Fibroblast of skin of back (primary cell): ENCODE measurements at places on chromosomes 2 and 18.

GRCh38 chr18:22822024-22822423 lies 111.1 kb upstream of the RBBP8 start:
- peak; percentile 50 for DNase-seq

DNA sequence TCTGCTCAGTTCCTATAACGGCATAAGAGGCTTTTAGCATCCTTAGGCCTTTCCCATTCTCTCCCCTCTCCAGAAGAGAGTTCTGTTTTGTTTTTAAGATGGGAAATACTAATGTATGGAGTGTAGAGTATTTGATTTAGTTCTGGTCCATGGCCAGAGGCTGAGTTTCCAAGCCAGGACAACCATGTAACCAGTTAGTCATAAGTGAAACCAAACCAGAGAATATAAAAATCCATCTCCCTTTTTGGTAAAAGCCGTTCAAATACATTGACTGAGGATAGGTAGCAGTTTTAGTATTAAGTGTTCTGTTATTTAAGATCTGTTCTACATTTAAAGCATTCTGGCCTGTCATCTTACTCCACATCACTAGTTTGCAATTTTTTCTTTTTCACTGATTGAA lies 3.1 kb downstream of the PSMD1 start:
- no peak for DNase-seq

GRCh38 chr2:32901313-32901712 lies 45.4 kb upstream of the LTBP1 start:
- DNase-seq = no peak

DNA sequence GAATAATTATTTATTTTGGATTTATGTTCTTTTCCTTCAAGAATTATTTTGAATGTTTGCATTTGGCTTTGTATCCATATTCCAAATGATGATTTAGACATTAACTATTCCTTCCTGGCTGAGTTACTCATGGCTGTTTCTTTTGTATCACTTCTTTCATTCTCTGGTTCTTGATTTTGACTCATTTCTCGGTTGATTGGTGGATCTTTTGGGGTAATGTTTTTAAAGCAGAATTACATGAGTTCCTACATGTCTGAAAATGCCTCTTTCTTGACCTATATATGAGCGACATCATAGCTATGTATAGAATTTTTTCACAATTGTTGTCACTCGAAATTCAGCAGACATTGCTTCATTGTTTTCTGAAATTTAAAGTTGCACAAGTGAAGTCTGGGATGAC lies 39.5 kb downstream of the CYP26B1 start:
- DNase-seq = peak; percentile 91

GRCh38 chr2:42227491-42227890 lies 58.3 kb downstream of the EML4 start:
- DNase-seq = no peak

- DNase-seq = peak; percentile 73
Observed at GRCh38 chr18:42048158-42048557, 93.1 kb downstream of the PIK3C3 start.

- no peak for DNase-seq
Observed at GRCh38 chr2:128803222-128803621, 484.6 kb upstream of the HS6ST1 start.

DNA sequence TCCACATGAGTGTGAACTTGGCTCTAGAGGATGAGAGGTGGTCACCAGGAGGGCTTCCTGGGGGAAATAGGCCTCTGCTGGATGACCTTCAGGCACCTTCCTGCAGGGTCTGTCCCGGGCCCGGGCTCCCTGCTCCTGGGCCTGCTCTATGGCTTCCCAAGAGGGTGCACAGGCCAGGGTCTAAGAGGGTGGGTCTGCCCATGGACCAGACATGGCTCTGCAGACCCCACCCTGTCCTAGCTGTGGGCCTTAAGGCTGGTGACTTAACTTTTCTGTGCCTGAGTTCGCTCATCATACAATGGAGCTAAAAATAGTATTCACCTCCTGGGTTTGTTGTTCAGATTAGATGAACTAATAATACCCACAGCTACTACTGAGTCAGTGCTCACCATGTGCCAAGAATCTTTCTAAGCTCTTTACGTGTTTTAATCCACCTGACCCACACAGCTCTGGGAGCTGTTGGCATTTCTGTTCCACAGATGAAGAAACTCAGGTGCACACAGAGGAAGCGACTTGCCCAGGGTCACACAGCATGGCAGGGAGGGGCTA lies 14.4 kb downstream of the INHBB start:
- peak; percentile 32 for DNase-seq

- DNase-seq = peak; percentile 50
Observed at GRCh38 chr18:34710934-34711333, 836 bp downstream of the DTNA start.

- DNase-seq = no peak
Observed at GRCh38 chr2:113799375-113799774, 42.9 kb upstream of the SLC35F5 start.

- no peak for DNase-seq
Observed at GRCh38 chr2:101794141-101794540, 96.6 kb downstream of the MAP4K4 start.

- DNase-seq = peak; percentile 64
Observed at GRCh38 chr2:41990688-41991087, 57.1 kb upstream of the PKDCC start.

- no peak for DNase-seq
Observed at GRCh38 chr2:141316606-141317005, 814.2 kb downstream of the LRP1B start.

DNA sequence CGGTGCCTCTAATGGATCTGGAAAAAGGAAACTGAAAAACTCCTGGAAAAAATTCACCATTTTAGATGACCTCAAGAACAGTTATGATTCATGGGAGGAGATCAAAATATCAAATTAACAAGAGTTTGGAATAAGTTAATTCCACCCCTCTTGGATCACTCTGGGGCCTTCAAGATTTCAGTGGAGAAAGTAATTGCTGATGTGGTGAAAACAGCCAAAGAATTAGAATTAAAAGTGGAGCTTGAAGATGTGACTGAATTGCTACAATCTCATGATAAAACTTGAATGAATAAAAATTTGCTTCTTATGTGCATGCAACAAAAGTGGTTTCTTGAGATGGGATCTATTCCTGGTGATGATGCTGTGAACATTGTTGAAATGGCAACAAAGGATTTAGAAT lies 974.4 kb upstream of the GYPC start:
- no peak for DNase-seq

GRCh38 chr2:64284751-64285150 lies 140.5 kb upstream of the PELI1 start:
- no peak for DNase-seq

DNA sequence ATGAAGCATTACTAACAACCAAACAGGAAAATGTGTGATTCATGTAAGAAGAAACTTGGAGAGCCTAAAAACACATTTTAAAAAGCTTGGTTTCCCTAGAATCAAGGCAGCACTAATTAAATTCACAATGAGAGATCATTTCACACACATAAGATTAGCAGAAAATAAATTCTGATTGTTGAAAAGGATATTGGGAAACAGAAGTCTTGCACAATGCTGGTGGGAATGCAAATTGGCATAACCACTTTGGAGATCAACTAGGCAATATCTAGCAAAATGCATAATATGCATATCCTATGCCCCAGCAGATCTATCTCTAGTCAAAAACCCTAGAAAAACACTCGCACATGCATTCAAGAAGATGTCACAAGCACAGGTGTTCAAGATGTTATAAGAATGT lies 75.3 kb upstream of the SIX3 start:
- DNase-seq = no peak

DNA sequence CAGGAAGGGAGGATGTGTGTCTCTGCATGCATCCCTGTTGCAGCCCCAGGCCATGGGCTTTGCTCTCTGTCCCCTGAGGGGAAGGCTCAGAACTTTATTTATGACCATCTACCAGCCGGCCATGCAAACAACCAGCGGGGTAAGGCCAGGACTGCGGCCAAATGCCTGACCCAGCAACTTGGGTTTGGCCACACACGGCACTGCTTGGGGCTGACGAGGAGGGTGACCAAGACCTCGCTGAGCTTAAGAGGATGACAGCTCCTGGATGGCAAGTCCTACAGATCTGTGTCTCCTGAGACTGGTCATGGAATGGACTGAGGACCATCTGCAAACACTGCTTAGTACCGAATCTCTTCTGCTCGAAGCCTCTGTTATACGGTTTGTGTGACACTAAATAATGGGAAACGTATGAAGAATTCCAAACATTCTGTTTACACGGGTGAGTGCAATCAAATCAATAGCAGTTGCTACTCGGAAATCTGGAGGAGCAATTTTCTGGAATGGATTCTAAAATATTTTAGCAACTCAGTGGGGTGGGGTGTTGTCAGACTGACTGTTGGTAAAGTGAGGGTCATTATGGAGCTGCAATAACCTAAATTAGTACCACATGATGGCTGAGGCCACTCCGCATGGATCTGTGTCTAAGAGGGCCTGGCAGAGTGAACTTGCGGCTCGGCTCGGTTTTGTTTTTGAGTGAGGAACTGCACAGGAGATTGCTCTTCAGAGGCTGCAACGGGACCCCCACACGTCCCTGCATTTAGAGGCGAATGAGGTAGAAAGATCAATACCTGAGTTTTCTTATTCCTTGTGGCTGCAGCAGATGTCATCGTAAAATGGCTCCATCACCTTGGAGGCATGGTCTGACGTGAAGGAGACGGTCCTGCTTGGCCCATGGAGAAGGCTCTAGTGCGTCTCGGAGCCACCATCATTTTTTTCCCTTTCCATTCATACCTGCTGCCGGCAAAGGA lies 26.6 kb downstream of the TMEM18 start:
- no peak for DNase-seq

- no peak for DNase-seq
Observed at GRCh38 chr2:122001441-122001874, 246.0 kb downstream of the TSN start.

DNA sequence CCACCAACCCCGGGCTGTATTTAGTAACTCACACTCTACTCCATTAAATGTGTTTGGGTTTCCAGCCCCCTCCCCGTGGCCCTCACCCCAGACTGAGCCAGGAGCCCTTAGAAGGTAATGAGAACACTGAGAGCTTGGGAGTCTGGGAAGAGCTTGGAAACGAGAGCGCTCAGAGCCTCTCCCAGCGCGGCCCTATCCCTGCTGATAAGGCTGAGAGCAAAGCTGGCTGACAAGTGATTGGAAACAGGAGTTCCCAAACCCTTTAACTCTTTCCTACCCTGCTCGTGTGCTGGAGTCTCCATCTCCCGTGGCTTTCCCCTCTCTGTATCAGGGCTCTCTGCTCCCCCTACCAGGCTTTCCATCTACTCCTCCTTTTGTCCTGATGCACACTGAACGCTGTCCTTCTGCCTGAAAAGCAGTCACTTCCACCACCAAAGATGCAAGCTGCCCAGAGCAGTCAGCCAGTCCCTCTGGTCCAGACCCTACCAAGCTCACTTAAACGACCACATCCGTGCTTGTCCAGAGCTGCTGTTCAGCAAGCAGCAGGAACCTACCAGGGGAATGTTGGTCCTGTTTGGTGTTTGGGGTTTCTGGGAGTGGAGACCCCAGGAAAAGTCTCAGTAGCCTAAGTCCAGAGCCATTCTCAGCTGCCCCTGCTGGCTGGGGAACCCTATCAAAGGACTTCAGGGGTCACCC lies 100.0 kb upstream of the PKDCC start:
- DNase-seq = no peak

DNA sequence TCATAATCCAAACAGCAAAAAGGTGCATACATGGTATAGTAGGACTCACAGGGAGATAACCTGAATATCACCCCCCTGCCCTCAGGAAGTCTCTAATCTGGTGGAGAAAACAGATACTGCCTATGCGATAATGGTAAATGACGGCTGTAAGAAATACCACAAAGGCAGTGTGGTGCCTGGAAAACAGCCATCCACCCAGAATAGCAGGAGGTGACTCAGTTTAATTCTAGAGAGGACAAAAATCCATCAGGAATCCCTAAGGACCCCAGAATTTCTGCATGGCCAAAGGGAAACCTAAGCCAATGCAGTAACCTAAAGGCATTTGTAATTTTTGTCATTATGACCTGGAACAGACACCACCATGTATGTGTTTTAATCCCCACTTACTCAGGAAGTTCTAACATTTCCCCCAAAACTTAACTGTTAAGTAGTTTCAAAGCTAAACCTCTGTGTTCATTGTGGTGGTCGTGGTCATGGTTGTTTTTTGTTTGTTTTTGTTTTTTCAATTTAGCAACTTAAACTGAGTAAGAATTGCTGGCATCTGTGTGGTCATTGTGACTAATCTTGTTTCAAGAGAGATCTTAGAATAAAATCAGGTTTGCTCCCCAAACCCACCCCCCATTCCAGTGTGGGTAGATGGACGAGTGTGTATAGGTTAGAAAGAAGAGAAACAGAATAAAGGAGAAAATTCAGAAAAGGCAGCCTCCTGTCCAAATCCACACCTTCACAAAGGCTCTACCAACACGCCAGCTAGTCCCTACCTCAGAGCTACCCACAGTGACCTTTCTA lies 121.5 kb upstream of the CDCA7 start:
- DNase-seq = peak; percentile 66

DNA sequence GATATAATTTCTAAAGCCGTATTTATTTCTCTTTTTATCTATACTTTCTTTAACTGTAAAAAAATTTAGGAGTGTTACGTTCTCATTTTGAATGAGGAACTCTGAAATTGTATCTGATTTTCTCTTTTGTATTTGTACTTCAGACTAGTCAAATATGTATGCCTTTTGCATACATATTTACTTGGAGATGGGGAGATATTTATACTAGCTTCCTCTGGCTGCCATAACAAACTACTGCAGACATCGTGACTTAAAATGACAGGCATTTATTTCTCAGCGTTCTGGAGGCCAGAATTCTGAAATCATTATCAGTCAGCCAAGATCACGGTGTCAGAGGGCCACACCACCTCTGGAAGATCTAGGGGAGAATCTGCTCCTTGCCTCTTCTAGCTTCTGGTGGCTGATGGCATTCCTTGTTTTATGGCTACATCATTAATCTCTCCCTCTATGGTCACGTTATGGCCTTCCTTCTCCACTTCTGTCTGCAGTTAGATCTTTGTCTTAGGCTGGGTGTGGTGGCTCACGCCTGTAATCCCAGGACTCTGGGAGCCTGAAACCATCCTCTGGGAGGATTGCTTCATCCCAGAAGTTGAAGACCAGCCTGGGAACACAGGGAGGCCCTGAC lies 8.2 kb downstream of the LCLAT1 start:
- no peak for DNase-seq

GRCh38 chr2:160955578-160955977 lies 204.7 kb upstream of the TANK start:
- DNase-seq = no peak

GRCh38 chr2:208280234-208280633 lies 14.2 kb downstream of the PIKFYVE start:
- DNase-seq = no peak

DNA sequence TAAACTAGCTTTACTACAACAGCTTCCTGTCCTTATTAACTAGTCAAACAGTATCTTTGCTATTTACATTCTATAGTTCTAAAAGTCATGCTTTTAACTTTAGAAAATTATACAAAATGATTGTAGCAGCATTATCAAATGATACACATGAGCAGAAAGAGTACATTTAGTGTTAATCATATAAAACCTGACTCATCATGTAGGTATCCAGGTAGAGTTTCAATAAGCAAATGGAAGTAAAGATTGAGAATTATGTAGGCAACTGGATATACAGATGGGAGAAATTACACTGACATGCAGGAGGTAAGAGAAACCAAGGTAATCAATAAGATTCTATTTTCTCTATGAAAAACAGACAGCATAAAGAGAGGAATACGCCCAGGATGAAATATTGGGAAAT lies 33.8 kb downstream of the TRIP12 start:
- DNase-seq = no peak

GRCh38 chr2:178628605-178629004 lies 148.3 kb downstream of the PLEKHA3 start:
- no peak for DNase-seq

GRCh38 chr2:197498937-197499593 lies 575 bp downstream of the HSPD1 start:
- DNase-seq = peak; percentile 42
